ENCODE measurements at places on chromosomes 5 and 9.

DNA sequence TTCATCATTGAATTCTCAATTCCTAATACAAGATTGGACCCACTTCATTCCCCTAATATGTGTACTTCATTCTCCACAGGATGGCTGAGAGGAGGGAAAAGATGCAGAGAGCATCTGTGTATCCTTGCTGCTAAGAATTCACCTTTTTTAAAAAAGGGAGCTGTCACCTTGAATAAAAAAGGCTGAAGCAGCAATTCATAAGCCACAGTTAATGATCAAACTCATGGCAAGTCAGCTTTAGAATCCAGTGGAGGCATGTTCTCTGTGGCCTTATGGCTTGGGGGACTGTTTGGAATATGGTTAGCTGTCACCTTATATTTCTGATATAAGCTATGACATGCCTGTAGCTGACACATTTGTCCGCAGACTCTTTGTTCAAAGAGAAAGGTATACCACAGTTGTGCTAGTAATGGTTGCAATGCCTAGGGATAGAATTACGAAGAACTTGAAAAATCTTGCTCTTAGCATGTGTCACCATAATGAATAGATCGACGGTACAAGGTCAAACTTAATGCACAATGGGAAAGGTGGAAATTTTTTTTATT is 256.8 kb upstream of the TNC start:
- no peak for DNase-seq

GRCh38 chr5:102589661-102590060 is 90.9 kb upstream of the SLCO6A1 start:
- no peak for DNase-seq

DNA sequence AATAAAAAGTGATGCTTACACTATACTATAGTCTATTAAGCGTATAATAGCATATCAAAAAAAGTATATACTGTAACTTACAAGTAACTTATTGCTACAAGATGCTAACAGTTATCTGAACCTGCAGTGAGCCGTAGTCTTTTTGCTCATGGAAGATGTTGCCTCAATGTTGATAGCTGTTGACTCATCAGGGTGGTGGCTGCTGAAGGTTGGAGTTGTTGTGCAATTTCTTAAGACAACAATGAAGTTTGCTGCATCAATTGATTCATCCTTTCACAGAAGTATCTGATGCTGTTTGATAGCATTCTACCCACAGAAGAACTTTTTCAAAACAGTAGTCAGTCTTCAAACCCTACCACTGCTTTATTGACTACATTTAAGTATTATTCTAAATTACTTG is 7.8 kb upstream of the C9orf40 start:
- DNase-seq = no peak

- no peak for DNase-seq
These were observed 142.0 kb upstream of the PANK3 start for GRCh38 chr5:168721002-168721753.

DNA sequence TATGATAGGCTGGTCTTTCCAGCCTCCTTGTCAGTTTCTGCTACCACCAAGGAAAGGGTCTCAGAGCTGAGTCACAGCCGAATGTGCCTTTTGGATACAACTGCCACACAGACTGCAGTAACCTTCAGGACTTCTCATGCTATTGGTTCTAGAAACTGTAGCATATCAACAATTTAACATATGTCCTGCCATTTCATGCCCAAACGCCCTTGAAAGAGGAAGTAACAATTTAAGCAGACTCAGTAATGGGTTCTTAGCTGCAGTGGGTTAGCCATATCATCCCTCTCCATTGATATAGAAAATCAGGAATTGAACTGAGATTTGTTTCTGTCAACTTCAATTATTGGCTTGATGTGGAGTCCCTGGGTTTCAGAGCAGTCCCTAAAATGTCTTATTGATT is 4.1 kb upstream of the CLK4 start:
- no peak for DNase-seq

GRCh38 chr9:75911390-75911789 is 20.9 kb downstream of the PCSK5 start:
- no peak for DNase-seq

- no peak for DNase-seq
These were observed 143.3 kb upstream of the TLE4 start for GRCh38 chr9:79428422-79428821.

- no peak for DNase-seq
These were observed 132.7 kb upstream of the POU5F2 start for GRCh38 chr5:93874080-93874479.

DNA sequence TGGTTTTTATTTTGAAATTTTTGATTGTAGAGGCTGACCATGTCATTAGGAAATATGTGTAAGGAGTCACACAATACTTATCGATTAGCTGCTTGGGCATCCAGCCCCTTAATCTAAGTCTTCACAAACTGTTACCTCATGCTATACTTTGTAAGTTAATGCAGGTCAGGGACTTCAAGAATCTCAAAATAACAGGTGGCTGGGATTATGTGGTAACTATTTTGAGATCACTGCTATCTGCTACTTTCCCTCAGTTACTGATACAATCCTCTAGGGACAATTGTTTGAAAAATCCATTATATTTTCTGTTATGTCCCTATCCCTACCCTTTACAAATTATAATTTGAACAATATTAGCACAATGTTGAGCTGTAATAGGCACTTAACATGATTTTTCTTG is 21.7 kb downstream of the FTMT start:
- DNase-seq = no peak

- no peak for DNase-seq
These were observed 419.6 kb downstream of the KDM4C start for GRCh38 chr9:7177383-7177782.

GRCh38 chr9:35002623-35003022 is 13.1 kb downstream of the DNAJB5 start:
- DNase-seq = no peak

DNA sequence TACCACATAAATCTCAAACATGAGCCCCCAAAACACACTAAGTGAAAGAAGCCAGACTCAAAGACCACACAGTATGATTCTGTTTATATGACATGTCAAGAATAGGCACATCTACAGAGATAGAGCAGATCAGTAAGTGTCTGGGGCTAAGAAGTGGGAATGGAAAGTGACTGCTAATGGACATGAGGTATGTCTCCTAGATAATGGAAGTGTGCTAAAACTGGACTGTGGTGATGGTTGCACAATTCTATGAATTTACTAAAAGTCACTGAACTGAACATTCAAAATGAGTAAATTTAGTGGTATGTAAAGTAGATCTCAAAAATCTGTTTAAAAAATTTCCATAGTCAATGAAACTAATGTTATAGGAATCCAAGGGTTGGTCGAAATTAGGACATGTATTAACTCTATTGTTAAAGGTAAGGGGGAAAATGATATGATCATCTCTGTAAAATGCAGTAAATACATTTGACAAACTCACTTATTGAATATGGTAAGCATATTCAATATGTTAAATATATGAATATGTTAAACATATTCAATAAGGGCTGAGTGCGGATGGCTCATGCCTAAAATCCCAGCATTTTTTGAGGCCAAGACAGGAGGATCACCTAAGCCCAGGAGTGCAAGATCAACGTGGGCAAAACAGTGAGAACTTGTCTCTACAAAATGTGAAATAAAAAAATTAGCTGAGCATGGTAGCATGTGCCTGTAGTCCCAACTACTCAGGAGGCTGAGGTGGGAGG is 51.7 kb downstream of the NUP155 start:
- DNase-seq = no peak

GRCh38 chr5:60687927-60688720 is 11.8 kb downstream of the DEPDC1B start:
- DNase-seq = no peak

DNA sequence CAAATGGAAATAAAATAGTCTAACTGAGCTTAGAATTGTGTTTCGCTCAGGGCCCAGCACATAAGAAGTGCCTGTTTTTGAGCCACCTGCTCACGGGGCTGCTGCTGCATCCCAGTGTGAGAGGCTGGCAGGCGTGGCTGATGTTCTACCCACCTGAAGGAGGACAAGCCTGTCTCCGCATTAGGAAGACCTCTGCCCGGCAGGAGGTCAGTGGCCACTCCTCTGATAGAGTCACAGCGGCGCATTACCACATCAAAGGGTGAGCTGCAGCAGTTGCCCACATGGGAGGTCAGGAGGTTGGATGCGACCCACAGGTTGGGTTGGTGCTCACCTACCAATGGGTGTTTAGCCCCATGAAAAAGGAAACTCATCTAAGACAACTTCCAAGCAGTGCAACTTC is 3.7 kb upstream of the SLC6A7 start:
- DNase-seq = no peak

- no peak for DNase-seq
These were observed 180.3 kb downstream of the SEMA6A start for GRCh38 chr5:116394186-116394867.

DNA sequence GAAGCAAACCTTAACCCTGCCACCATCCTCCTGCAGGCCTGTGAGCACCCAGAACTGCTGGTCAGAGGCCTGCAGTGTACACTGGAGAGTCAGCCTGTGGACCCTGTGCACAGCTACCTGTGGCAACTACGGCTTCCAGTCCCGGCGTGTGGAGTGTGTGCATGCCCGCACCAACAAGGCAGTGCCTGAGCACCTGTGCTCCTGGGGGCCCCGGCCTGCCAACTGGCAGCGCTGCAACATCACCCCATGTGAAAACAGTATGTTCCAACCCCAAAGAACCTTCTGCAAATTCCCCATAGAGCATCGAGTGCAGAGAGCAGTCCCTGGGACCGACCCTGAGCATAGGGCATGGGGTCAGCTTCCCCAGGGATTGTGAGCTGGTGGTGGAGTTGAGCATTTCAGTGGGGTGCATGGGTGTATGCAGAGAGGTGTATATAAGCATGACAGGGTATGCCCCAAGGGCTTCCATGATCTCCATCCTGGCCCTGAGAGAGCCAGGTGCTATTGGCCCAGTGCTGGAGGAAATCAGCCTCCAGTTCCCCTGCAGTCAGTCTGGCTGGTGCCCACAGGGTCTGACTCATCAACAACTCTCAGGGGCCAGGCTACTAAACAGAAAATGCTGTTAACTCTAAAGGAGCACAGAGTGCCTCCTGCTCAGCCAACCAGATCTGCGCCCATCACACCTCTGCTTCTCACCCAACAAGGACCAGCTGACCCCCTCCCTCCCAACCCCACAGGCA is 126.2 kb downstream of the SAXO1 start:
- no peak for DNase-seq

- DNase-seq = no peak
These were observed 102.8 kb downstream of the ANKH start for GRCh38 chr5:14768508-14769365.

GRCh38 chr9:16371306-16371705 is 499.2 kb downstream of the BNC2 start:
- DNase-seq = no peak

- peak; percentile 92 for DNase-seq
These were observed 4.8 kb upstream of the DPM2 start for GRCh38 chr9:127942216-127943010.

- DNase-seq = peak; percentile 79
These were observed 58.1 kb downstream of the BASP1 start for GRCh38 chr5:17275289-17276158.

DNA sequence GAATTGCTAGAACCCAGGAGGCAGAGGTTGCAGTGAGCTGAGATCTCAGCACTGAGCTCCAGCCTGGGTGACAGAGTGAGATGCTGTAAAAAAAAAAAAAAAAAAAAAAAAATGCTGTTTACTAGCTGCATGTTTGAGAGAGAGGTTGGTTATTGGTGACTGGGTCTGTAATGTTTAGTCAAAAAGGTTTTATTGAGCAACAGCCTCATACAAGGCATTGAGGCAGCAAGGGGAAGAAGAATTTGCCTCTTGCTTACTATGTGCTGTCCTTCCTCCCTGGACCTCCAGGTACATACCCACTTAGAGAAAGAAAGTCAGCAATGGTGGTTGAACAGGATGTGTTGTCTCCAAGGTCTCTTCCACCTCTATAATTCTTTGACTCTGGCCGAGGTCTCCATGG is 140.7 kb upstream of the SPRY4 start:
- no peak for DNase-seq

- no peak for DNase-seq
These were observed 31.5 kb downstream of the MED27 start for GRCh38 chr9:132048201-132048600.

DNA sequence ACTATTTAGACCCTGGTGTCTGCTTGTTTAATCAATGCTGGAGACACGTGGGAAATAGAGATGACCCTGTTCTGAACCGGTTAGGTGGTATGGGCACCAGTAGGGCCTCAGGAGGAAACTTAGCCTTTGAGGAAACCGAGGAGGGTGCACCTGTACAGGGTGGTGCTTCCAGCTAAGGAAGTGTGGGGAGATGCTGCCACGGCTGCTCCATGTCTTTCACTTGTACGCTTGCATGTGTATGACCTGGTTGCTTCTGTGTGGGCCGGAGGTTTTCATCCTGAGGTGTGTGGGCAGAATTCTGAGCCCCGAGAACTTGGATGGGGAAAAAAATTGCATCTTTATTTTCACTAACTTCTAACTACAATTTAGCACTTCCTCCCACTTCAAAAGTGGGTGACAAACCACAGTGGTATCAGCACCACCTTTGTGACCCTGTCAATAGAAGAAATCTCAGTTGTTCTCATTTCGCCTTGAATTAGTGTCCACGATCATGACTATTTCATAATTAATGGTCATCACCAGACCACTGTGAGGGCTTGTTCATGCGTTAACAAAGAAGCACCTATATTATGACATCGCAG is 99.8 kb upstream of the SPATA31C2 start:
- no peak for DNase-seq

DNA sequence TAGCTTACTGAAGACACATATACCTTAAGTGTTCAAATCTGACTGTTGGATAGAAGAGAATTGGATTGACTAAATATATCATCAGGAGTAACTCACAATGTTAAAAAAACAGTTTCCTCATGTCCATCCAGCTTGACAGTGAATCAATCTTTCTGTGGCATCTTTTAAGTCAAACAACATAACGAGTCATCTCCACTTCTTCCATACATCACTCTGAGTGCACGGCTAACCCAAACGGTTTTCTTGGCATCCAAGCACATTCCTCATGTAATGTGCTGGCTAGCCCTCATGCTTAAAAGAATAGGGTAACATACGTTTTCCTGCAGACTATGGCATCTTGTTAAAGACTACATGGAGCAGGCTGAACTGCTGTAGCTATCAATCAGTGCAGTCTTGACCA is 291.5 kb upstream of the TRPC7 start:
- DNase-seq = no peak

DNA sequence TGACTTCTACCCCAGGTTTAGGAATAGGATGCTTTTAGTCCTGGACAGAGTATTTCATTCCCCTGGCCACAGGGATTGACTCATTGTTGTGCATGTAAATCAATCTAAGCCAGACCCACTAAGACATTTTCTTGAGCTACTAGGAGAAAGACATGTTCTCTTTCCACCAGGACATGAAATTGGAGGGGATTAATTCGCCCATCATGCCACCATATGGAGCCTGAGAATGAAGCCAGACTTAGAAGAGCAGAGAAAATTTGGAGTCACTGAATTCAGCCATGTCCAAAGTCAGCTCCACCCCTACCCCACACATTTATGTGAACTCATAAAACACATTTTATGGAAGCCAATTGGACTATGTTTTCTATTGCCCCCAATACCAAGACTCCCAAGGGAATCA is 322.5 kb downstream of the NFIB start:
- DNase-seq = no peak

DNA sequence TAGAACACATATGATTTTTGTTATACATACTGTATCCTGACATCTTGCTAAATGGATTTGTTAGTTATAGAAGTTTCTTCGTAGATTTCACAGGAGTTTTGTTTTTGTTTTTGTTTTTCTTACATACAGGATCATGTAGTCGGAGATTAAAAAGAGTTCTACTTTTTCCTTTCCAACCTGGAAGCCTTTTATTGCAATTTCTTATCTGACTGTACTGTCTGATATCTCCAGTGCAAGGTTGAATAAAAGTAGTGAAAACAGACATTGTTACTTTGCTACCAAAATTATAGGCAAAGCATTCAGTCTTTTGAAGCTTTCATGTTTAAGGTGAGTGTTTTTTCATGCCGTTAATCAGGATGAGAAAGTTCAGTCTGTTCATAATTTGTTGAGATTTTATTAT is 117.4 kb upstream of the PRSS3 start:
- no peak for DNase-seq
